Right lobe of liver (tissue), 6 donors: ENCODE measurements at places on chromosomes 13 and 19. TPM values are rescaled to one million over a fixed set of nuclear protein-coding genes. Genes with fewer than 3 reads are reported as not detected.

KLK12 gene
- total RNA-seq: not detected

DNA sequence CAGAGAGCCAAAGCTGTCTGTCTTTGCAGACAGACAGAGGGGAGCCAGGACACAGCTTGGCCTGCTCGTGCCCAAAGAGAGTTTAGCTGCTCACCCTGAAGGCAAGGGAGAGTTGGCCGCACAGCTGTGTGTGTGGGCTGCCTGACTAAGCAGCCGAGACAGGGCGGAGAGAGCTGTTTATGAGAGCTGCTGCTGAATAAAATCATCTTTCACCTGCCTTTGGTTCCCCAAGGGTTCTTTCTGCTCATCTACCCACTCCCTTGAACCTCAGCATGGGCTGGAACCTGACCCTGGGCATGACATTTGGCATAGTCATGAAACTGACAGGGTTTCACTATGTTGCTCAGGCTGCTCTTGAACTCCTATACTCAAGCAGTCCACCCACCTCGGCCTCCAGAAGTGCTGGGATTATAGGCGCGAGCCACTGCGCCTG is 98.2 kb downstream of the RBM26 start:
- no peak for DNase-seq
- no peaks in the 10 kb centered on the region for H3K36me3 ChIP-seq
- no peak overlapping the region for H3K27ac ChIP-seq
- H3K27me3 ChIP-seq: no peaks in the 10 kb centered on the region
- no peak overlapping the region for H3K4me3 ChIP-seq

DNA sequence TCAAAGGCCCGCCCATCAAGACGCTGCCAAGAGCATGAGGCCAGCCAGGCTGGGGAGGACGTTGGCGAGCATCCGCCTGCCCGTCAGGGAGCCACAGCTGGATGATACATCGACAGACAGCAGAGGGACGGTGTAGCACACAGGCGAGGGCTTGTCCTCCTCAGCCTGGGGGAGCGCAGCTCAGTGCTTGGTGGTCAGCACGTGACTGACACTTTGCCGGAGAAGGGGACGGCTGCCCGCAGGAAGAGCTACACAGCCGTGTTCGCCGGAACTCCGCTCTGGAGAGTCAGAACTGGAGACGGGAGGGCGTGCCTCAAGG is 34.1 kb downstream of the CSNK1G2 start:
- peaks cover 12% of the 10 kb centered on the region for H3K36me3 ChIP-seq
- no peak overlapping the region for H3K4me3 ChIP-seq
- H3K27me3 ChIP-seq: no peaks in the 10 kb centered on the region
- H3K27ac ChIP-seq: no peak overlapping the region
- DNase-seq: no peak

DNA sequence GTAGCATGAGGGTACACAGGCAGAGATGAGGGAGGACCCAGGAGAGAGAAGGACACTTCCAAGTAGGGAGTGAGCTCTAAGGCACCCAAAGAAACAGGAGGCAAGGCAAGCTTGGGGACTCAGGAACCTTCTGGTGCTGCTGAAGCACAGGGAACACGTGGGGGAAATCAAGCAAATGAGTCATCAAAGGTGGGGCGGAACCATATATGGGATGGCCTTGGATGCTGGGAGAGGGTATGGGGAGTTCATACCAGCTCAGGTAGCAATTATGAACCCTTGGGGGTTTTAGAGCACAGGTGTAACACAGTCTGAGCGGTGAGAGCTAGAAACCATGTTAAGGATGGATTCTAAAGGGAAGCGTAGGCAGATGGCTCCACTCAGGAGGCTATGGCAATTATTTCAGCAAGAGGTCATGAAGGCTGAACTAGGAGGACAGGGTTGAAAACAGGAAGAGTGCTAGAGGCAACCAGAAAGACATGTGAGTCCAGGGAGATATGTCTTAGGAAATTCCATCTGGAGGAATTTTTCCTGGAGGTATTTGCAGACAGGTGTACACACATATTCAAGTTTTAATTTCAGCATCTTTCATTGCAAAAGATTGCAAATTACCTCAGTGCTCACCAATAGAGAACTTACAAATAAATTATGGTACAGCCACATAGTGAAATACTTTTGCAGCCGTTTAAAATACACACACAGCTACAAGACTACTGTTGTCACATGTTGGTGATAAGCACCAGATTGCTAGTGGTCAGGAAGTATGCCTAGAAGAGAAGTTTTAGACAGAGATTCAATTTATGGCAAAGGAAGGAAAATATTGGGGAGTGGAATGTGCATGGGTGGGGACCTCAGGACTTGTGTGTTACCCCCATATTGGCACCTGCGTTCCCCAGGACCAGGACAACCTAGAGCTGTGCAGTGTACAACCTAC is 77.0 kb downstream of the STARD13 start:
- H3K4me1 ChIP-seq: peaks cover 2% of the 10 kb centered on the region
- H3K4me3 ChIP-seq: no peak overlapping the region
- H3K27me3 ChIP-seq: no peaks in the 10 kb centered on the region
- H3K36me3 ChIP-seq: no peaks in the 10 kb centered on the region
- no peak overlapping the region for H3K27ac ChIP-seq

DNA sequence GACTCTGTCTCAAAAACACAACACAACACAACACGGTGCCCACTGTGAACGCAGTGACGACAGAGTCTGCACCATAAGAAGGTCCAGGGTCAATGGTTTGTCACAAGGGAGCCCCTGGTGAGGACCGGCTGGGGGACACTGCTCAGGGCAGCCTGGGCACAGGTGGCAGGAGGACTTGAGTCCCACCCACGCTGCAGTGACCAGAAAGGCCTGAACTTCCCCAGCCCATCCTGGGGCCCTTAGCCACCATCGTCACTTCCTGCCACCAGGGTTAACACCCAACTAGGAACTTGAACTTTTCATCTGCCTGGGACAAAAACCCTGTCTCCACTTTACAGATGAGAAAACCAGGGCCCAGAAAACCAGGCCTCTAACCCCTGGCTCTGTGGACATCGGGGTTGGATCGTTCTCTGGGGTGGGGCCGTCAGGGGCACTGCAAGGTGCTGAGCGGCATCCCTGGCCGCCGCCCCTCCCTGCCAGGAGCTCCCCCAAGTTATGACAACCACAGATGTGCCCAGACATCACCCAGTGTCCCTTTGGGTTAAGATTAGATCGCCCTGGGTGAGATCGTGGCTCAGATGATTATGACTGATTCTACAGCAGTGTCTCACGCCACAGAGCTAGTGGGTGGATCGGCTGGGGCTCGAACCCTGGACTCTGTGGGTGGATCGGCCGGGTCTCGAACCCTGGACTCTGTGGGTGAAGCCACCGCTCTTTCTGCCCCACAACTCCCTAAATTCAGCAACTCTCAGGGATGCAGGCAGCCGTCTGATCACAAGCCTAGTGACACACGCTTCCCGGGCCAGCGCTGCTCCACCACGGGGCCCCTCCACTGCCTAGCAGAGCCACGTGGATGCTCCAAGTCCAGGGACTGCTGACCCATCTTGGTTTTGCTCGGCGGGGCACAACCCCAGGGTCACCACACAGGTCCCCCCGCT is 14.0 kb downstream of the MOB3A start:
- no peak for DNase-seq
- peaks cover 20% of the 10 kb centered on the region for H3K36me3 ChIP-seq
- peaks cover 3% of the 10 kb centered on the region for H3K4me1 ChIP-seq
- H3K4me3 ChIP-seq: no peak overlapping the region
- no peaks in the 10 kb centered on the region for H3K27me3 ChIP-seq
- peak overlapping the region; percentile 51 for H3K27ac ChIP-seq

DNA sequence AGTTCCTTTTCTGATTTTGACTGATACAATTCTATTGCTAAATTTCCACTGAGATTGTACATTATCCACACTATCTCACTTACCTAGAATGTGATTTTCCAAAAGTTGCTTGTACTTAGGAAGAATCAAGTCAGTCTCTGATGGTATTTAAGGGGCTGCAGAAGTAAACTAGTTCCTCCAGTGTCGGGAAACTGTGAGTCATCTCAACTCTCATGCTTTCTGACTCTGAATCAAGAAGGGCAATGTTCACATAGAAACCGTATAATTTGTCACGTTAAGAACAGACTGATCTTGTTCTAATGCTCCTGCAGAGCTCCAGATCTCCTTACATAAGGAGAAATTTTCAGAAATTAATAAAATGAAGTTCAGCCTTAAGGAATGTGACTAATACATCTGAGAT is 369.3 kb downstream of the KLF5 start:
- DNase-seq: no peak
- no peak overlapping the region for H3K4me3 ChIP-seq
- H3K36me3 ChIP-seq: no peaks in the 10 kb centered on the region
- no peak overlapping the region for H3K27ac ChIP-seq
- no peaks in the 10 kb centered on the region for H3K27me3 ChIP-seq
- H3K4me1 ChIP-seq: no peaks in the 10 kb centered on the region

DNA sequence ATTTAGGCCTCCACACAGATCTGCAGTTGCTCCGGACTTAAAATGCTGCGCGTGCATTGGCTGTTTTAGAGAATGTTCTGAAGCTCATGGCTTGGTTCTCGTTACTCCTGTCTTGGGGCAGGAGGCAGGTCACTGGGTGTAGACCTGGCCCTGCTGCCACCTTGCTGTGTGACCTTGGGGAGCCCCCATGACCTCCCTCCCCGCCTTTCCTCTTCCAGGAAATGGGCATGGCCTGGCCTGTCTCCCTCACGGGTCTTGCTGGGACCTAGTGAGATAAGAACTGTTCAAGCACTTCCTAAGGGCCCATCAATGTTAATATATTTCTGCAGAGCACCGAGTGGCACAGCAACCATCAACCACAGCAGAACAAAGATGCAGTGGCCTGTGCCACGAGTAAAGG is 49.4 kb downstream of the KLF2 start:
- peak overlapping the region; percentile 41 for H3K27ac ChIP-seq
- H3K36me3 ChIP-seq: peaks cover 13% of the 10 kb centered on the region
- H3K4me3 ChIP-seq: no peak overlapping the region
- peaks cover 29% of the 10 kb centered on the region for H3K4me1 ChIP-seq
- H3K27me3 ChIP-seq: no peaks in the 10 kb centered on the region

- H3K27ac ChIP-seq: peak overlapping the region; percentile 13
- no peaks in the 10 kb centered on the region for H3K36me3 ChIP-seq
- no peak for DNase-seq
- H3K4me1 ChIP-seq: peaks cover 11% of the 10 kb centered on the region
Observed at GRCh38 chr19:16001481-16002312, 52.9 kb downstream of the OR10H4 start.

- peak overlapping the region; percentile 24 for H3K4me3 ChIP-seq
- peak; percentile 93 for DNase-seq
- H3K27me3 ChIP-seq: no peaks in the 10 kb centered on the region
- no peaks in the 10 kb centered on the region for H3K36me3 ChIP-seq
- no peaks in the 10 kb centered on the region for H3K4me1 ChIP-seq
- H3K27ac ChIP-seq: peak overlapping the region; percentile 63
Observed at GRCh38 chr19:2610637-2611482, 91.6 kb downstream of the GNG7 start.

DNA sequence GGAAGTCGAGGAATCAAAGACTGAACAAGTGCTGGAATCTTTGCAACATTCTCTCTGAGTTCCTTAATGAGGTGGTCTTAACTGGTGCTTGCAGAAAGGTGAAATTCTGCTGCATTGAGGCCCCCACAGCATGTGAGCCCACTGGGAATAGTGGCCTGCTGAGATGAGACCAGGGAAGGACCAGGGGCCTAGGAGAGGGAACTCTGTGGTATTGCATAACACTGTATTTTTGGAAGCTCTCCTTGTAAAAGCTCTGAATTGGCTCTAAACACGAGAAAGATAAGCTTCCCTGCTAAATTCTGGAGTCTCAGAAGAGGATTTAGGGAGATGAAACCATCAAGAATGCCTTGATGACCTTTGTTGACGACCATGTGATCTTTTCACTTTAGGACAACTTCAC is 100.4 kb upstream of the TSC22D1 start:
- H3K27me3 ChIP-seq: no peaks in the 10 kb centered on the region
- no peak overlapping the region for H3K27ac ChIP-seq
- no peaks in the 10 kb centered on the region for H3K4me1 ChIP-seq
- H3K36me3 ChIP-seq: no peaks in the 10 kb centered on the region
- H3K4me3 ChIP-seq: no peak overlapping the region

GDF15 gene
- total RNA-seq: 26.3 TPM

- no peaks in the 10 kb centered on the region for H3K27me3 ChIP-seq
- H3K27ac ChIP-seq: no peak overlapping the region
- DNase-seq: no peak
- no peaks in the 10 kb centered on the region for H3K36me3 ChIP-seq
Observed at GRCh38 chr19:15466851-15467733, 2.7 kb upstream of the RASAL3 start.

ZIC2 gene
- not detected for total RNA-seq

DNA sequence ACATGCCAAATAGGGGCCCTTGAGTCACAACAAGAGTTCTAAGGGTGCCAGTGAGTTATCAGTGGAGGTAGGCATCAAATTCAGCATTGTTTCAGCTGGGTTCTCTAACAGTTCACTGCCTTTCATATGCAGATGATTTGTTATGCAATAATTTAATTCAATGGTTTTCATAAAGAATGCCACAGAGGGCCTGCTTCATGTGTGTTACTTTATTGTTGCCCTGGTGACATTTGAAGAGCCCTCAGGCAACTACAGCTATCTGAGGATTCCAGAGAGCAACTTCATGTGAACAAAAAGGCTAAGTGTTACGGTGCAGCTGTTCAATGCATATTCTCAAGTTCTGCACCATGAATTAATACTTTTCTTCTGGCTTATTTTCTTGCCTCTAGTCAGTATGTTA is 43.1 kb upstream of the STARD13 start:
- no peak for DNase-seq
- H3K27me3 ChIP-seq: no peaks in the 10 kb centered on the region
- no peak overlapping the region for H3K27ac ChIP-seq
- no peak overlapping the region for H3K4me3 ChIP-seq
- no peaks in the 10 kb centered on the region for H3K4me1 ChIP-seq
- H3K36me3 ChIP-seq: no peaks in the 10 kb centered on the region

STXBP2 gene
- total RNA-seq: 40.0 TPM

DNA sequence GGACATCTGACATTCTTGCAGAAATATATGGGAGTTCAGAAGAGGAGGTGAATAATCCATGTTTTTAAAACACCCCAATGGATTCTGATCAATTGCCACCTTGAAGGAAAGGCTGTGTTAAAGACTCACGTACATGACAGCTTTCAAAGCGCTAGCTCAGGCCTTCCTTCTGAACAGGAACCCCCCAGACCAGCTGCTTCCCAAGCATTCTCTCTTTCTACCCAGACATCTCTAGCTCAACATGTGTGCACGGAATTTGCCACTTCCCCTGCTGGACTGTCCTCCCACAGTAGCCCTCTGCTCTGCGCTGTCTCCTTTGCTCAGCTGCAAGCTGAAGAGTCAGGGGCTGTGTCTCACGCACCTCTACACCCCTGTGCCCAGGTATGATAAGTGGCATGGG is 54.5 kb downstream of the STK24 start:
- DNase-seq: no peak
- H3K27ac ChIP-seq: no peak overlapping the region
- no peak overlapping the region for H3K4me3 ChIP-seq
- peaks cover 29% of the 10 kb centered on the region for H3K4me1 ChIP-seq
- no peaks in the 10 kb centered on the region for H3K36me3 ChIP-seq
- no peaks in the 10 kb centered on the region for H3K27me3 ChIP-seq

GRCh38 chr13:94270556-94270955 is 208.9 kb downstream of the DCT start:
- no peaks in the 10 kb centered on the region for H3K4me1 ChIP-seq
- no peak for DNase-seq
- H3K4me3 ChIP-seq: no peak overlapping the region
- no peaks in the 10 kb centered on the region for H3K36me3 ChIP-seq
- H3K27ac ChIP-seq: no peak overlapping the region

CDC34 gene
- 81.8 TPM for total RNA-seq

EMC10 gene
- total RNA-seq: 82.8 TPM
